Endothelial cell (in vitro differentiated cells): ENCODE measurements at places on chromosomes 7 and 10.
A peak's percentile ranks its signal among the peaks of the same experiment; 100 is the strongest.

- no peak for DNase-seq
These were observed 349.6 kb downstream of the DNAJB6 start for GRCh38 chr7:157686285-157686894.

DNA sequence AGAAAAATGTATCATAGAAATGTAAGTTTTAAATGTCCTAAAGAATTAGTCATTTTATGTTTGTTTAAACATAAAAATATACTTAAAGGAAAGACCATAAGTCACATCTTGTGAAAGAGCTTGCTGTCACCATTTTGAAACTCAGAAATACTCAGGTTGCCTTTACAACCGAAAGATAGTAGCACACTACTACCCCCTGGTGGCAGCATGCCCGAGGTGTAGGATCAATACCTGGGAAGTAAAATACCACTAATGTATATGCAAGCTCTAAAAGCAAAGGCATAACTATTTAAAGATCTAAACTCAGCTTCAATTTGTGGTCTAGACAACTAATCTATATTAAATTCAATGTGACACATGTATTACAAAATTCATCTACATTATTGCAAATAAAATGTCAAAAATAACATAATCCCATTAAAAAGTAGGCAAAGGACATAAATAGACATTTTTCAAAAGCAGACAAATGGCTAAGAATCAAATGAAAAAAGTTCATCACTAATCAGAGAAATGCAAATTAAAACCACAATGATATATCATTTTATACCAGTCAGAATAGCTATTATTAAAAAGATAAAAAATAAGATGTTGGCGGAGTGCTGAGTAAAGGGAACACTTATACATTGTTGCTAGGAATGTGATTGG lies 47.7 kb upstream of the FGL2 start:
- DNase-seq: peak; percentile 86

GRCh38 chr7:157855452-157856213 lies 518.8 kb downstream of the DNAJB6 start:
- DNase-seq: no peak

GRCh38 chr10:20059084-20059835 lies 243.0 kb downstream of the PLXDC2 start:
- DNase-seq: no peak

GRCh38 chr7:45000093-45001032 lies at the start of gene CCM2:
Gene CCM2 (plus strand): TSS chr7:45000201. CDS start chr7:45000334, 133 bp downstream.
- peak; percentile 69 for DNase-seq

DNA sequence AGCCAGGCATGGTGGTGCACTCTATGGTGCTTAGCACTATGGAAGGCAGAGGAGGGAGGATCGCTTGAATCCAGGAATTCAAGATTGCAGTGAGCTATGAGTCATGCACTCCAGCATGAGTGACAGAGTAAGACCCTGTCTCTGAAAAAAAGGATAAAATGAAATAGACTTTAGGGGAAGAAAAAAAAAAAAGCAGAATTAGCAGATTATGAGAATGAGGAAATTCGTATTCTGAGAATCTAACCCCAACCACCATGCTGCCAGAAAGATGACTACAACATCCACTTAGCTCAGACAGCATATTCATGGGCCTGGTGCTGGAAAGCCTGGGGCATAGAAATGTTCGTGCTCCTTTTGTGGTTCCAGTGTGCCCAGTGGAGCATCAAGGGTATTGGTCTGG lies 63.3 kb downstream of the TMEM26 start:
- DNase-seq: no peak

DNA sequence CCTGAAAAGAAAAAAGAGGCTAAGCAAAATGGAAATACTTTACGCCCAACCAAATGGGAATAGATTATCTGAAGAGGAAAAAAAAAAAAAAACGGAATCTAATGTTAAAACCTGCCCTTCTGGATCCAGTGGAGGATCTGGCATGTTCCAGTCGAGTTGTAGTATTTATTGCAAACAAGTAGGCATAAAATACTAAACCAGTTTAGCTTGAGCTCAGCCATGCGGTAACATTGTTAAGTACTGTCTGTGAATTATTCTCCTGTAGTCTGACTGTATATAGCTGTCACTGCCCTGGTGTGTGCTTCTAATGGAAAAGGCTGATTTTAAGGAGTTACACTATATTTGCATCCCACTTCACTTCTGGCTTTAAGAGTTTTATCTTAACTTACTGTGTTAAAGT lies 40.3 kb downstream of the CELF2 start:
- DNase-seq: no peak

DNA sequence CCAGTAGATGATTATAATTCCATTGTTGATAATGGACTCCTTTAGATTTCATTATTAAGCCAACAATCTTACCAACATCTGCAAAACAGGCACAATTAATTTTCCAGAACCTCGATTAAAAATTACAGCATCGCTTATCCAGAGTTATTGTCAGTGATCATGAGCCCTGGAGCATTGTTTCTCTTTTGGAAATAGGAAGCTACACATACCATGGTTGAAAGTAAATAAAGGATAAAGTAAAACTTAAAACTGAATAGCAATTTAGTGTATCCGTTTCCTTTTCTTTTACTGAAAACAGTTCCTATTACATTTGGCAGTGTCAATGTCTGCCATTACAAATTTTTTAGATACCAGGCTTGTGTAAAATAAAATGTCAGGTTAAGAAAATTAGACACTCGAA lies 9.9 kb upstream of the HOXA2 start:
- no peak for DNase-seq

DNA sequence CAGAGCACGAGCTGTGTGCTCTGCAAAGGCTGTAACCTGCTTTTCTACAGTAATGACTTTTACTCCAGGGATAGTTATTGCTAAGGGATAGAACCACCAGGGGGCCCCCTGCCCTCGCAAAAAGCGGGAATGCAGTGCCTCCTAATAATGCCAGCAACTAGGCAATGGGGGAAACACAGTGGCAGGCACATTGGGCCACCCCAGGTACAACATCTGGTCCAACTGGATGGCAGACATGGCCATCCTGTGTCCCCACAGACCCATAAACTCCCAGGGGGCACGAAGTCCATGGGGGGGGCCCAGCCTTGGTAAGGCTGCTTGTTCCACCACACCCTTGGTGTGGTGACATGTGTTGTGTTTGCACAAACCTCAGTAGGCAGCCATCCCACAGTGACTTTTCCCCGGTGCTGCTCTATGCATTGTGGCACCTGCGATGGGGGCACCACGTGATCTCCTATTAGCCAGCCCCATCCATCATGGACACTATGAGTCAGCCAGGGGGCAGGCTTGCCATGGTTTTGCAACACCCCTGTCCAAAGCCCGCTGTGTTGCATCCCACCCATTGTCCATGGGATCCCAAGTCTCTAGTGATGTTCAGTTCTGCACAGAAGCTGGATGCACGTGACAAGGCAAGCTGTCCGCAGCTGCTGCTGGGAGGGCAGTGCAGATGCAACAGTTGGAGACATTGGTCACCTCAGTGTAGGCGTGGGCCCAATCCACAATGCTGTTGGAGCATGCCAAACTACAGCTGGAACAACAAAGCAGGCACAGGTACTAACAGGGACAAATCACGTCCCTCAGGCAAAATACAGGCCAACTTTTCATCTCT lies 84.0 kb downstream of the ANLN start:
- peak; percentile 73 for DNase-seq

DNA sequence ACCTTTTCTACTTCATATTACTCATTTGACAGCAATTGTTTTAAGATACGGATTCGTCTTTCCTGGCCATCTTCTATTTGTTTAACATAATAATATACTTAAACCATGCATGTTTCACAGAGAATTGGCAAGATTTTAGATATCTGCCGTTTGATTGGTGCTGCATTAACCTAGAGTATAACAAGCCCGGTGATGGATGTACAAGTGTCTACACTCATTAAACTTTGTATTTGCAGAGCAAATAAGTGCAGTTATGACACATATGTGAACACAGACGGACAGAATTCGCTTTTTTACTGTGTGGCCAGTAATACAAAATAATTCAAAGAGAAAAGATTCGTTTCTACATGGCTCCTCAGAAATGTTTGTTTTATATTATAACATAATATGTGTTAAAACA lies 116.1 kb downstream of the ARL4A start:
- no peak for DNase-seq
